ENCODE measurements at places on chromosomes 5 and 9.

- DNase-seq, result no peak
Measured at GRCh38 chr5:17400724-17401469, 97.1 kb upstream of the TAF11L2 start.

GRCh38 chr5:90855296-90856010 is 296.9 kb downstream of the ADGRV1 start:
- no peak for DNase-seq

- no peak for DNase-seq
Measured at GRCh38 chr5:133761632-133762031, 149.3 kb upstream of the FSTL4 start.

- DNase-seq, result no peak
Measured at GRCh38 chr5:128844354-128844923, 120.8 kb upstream of the SLC27A6 start.

DNA sequence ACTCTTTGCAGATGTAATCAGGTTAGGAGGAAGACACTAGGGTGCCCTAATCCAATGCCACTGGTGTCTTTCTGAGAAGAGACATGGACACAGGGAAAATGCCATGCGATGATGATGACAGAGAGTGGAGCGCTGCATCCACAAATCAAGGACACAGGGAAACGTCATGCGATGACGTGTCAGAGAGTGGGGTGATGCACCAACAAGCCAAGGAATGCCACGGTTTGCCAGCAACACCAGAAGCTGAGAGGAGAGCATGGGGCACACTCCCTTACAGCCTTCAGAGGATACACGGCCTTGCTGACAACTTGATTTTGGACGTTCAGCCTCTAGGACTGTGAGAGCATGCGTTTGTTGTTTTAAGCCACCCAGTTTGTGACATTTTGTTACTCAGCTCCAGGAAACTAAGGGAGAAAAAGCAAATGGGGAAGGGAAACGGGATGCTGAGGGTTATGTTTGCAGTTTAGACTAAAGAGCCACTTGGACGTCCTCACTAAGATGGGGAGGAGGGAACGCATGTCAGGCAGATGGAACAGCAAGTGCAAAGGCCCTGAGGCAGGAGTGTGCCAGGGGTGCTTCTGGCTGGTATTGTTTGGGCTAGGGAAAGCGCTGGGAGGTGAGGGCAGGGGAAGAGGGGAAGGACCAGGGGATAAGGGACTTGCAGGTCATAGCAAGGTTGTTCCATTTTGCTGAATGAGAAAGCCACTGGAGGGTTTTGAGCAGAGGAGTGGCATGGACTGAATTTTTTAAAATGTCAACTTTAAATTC is 2.5 kb upstream of the TENT4A start:
- no peak for DNase-seq

DNA sequence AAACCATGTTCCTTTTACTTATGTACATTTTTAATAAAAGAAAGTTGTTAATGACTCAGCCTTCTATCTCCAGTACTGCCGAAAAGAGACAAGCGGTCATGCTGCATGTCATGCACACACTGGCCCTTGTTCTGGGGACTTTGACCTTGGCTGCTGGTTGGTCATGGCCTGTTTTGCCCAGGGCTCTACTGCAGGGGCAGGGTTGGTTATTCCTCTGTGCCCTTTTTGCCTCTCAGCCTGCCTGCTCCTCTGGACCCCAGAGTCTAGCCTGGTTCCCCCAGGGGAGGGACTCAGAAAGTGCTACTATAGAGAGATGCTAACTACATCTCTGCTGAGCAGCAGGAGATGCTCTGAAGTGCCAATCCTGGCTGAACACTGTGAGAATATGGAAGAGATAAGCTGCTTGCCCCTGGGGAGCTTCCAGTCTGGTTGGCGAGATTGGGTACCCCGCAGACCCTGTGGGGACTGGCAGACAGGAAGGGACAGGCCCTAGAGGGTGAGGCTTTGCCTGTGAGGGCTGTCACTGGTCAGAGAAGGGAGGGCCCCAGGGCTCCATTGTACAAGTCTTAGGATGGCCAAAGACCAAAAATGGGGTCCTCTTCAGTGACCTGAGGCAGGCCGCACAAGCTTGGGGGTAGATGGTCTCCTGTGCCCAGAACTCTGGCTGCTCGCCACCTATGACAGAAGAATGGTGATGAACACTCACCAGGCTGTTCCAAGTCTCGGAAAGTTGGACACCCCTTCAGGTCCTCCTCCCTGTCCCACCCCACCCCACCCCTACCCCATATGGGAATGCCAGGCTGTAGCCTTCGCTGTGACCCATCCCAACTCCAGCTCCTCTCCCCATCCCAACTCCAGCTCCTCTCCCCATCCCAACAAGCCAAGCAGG is 14.3 kb downstream of the IRF1 start:
- no peak for DNase-seq

DNA sequence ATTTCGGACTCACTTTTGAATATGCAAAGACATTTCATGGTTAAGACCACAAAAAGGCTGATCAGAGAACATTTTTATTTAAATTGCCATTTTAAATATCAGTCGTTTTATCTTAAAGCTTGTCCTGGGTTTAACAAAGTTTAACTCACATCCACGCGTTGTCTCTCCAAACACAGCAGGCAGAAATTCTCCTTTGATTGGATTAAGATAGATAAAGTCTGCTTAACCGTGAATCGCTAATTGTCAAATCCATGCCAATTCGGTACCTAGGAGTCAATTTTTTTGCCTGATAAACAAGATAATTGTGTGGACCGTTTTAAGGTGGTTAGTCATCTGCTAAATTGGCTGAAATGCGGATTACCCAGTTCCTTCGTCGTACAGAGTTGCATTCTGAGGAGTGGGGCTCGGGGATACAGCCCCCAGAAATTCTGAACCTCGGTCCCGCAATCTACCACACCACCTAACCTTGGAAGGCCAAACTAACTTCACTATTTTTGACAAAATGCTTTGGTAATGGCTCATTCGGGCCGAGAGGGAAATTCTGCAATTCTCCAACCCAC is 665 bp upstream of the BTF3 start:
- no peak for DNase-seq

- no peak for DNase-seq
Measured at GRCh38 chr9:116187570-116188170, 34.1 kb downstream of the PAPPA start.

DNA sequence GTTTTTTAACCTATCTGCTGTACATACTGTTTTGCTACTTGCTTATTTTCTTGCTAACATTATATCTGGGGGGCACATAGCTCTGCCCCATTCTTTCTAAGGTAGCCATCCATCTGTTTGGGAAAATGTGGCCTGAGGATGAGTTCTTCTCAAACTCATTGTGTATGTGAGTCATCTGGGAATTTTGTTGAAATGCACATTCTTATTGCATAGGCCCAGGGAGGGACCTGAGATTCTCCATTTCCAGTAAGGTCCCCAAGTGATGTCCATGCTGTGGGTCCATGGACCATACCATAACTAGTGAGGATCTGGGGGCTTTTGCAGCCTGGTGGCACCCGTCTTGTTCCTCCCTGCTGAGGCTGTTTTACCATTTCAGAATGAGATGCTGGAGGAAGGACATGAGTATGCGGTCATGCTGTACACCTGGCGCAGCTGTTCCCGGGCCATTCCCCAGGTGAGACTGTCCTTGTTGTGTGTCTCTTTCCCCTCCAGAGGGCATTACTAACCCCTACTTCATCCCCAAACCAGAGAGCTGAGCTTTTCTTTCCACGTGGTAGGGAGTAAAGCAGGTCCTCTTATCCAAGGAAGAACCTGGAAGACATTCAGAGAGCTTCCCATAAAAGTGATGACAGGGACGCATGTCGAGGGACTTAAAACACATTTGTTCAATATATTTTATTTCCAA is 28.6 kb downstream of the CYFIP2 start:
- DNase-seq, result no peak

DNA sequence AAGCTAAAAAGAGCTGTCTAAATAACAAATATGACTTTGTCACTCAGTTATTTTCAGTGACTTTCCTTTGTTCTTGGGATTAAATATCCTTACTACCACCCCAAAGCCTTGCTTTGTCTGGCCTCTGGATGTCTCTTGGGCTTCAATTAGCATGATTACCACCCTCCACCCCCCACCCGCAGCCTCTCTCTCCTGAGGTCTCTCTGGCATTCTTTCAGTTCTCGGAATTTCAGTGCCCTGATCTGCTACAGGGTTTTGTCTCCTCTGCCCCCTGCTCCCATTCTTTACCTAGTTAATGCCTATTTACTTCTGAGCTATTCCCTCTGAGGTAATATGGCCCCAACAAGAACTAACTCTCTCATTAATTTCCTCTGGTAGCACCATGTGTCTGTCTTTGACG is 376.4 kb downstream of the DEPDC1B start:
- no peak for DNase-seq

DNA sequence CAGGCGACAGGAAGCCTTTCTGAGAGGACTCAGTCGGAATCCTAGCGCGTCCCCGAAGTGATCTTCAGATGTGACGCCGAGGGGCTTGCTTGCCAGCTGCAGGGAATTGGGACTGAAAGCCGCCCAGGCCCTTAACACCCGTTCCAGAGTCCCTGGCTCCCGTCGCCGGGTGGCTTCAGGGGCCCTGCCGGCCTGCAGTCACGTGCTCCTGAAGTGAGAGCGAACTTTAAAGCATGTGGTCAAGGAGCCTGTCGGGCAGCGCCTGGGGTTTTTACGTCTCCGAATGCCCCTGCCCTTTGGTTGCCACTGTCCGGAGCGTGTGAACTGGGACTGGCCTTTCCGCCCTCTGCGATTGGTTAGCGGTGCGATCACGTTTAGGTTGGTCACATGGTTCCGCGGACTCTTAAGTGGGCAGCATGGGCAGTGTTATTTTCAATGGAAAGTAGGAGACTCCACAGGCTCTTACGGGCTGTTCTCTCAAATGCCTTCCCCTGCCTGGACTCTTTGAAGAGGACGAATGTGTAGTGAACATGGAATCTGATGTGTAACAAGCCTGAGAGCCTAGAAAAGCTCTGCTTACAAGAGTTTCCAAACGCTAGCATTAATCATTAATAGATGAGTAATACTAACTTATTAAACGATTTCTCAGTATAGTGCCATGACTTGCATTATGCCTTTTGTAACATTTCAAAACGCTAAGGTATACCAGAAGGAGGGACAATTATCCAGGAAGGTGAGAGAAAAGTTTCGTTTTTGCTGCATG is 1.9 kb downstream of the VLDLR start:
- DNase-seq, result peak; percentile 1

DNA sequence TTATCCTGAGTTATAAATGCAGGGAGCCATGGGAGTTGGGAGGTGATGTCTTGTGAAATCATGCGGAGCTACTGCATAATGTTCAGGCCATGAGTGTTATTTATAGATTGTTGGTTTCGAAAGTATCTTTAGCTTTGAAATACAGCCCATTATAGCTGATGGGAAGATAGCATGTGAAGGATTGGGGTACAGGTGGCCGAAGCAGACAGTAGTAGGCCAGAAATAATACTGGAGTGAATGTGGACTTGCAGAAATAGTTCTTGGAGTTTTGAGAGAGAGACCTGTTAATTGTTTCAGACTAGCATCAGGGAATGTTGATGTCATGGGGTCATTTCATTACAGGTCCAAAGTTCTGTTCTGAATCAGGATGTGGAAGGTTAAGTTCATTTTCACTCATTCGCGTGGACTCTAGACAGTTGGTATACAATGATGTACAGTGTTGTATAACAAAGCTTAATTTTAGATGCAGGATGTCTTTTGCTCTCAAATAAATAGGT is 3.8 kb downstream of the ATP6V1G1 start:
- no peak for DNase-seq

- no peak for DNase-seq
Measured at GRCh38 chr9:78745331-78745730, 448.4 kb downstream of the PSAT1 start.

- DNase-seq, result no peak
Measured at GRCh38 chr5:89330140-89330539, 447.2 kb upstream of the MEF2C start.

GRCh38 chr9:98067184-98067583 is 10.7 kb downstream of the NANS start:
- DNase-seq, result no peak

GRCh38 chr9:119412399-119412798 is 43.2 kb upstream of the BRINP1 start:
- DNase-seq, result no peak

- no peak for DNase-seq
Measured at GRCh38 chr5:28808967-28809810, 1770.8 kb upstream of the CDH9 start.

DNA sequence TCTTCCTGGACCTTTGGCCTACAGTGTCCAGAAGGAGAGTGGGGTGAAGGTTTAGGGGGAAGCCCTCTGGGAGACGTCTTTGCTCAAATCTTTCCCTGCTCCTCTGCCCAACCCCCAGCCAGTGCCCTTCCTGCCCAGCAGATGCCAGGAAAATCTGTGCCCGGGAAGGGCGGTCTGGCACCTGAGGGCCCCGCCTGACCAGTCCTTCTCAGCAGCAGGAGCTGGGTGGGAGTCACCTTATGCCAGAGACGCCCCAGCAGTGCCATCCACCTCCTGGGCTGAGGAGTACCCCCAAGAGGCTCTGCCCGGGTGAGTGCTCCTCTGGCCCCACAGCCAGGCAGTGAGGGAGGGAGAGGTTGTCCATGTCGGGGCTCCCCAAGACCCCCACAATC is 14.9 kb upstream of the CERCAM start:
- DNase-seq, result no peak

DNA sequence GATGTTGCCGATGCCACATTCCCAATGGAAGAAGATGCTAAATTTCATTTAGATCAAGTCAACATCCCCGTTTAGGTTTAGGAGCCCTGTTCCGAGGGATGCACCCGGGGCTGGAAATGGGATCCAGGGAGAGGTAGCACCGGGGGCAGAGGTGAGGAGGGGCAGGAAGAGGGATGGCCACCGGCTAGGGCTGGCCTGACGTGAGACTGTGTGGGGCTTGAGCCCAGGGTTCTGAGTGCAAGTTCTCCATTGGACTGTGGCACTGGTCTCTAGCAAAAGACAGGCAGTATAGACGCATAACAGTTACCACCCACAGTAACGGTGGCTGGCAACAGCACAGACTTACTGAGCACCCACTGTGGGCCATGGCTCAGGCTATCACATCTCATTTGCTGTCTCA is 209.0 kb upstream of the MVB12B start:
- DNase-seq, result no peak

GRCh38 chr9:130639866-130640555 is 24.4 kb upstream of the PRDM12 start:
- DNase-seq, result no peak

- no peak for DNase-seq
Measured at GRCh38 chr5:64347309-64347708, 158.5 kb upstream of the RGS7BP start.

DNA sequence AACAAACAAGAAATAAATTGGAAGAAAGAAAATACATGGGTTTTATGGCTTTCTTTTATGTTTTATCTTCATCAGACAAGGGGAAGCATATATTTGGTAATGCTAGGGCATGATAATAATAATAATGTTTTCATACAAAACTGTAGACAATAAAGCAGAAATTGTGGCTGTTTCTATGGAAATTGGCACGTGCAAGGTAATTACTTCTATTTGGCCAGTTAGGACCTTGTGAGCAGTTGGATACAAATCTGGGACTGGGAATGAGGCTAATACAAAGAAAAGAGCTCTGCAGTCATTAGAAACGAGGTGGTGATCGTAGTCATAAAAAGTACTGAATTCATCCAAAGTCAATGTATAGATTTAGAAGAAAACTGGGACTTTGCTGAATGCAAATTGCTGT is 233.6 kb downstream of the EFNA5 start:
- DNase-seq, result no peak
